ENCODE measurements at places on chromosomes 2 and 18. TPM values are rescaled to one million over a fixed set of nuclear protein-coding genes. Genes with fewer than 3 reads are reported as not detected.

GRCh38 chr2:157894694-157895435 is 18.7 kb upstream of the ACVR1 start:
- no peak for DNase-seq

DNA sequence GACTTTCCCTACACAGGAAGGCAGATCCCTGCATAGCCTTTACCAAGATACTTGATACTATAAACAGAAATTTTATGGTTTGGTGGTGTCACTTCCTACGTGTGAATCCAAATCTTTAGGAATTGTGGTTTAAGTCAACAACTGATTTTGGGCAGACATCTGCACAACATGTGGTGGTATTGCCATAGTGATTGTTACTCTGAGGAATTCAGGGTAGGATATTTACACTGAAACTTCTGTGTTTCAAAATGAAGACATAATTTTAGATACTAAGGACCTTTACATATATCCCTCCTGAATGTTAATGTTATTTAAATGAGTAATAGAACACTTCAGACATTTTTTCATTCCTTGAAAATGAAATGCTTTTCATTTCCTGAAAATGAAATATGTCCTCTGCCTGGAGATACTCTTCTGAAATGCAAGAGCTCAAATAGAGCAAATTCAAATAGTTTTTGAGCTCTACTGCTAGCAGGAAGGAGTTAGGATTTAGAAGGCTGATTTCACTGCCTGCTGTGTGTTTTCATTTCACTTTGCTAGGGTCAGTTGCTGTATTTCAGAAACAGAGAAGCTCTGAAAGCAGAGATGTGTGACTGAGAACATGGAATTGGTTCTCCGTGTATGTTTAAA is 77.2 kb downstream of the MDH1 start:
- DNase-seq = no peak

- no peak for DNase-seq
These were observed 3.0 kb downstream of the FEV start for GRCh38 chr2:218981881-218982585.

GRCh38 chr2:144084114-144084661 is 435.7 kb downstream of the ZEB2 start:
- no peak for DNase-seq

- no peak for DNase-seq
These were observed 35.7 kb downstream of the STK39 start for GRCh38 chr2:168211664-168212163.

DNA sequence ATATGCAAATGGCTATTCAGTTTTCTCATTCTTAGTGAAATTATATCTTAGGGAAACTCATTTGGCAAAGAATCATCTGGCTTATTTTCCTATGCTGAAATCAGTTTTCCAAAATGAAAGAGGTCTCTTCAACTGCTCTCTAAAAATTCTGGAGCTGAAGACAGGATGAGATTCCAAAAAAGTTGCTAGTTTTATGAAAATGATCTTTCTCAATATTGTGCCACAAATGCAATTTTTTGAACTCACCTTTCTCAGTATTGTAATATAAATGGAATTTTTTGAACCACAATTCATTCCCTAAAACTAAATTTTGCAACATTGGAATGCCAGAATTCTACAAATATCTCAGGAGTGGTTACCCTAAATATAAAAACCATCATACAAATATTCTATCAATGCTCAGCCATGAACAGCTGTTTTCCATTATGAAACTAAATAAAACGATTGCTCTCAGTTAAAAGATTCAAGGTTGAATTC is 147.7 kb upstream of the PKDCC start:
- no peak for DNase-seq

DNA sequence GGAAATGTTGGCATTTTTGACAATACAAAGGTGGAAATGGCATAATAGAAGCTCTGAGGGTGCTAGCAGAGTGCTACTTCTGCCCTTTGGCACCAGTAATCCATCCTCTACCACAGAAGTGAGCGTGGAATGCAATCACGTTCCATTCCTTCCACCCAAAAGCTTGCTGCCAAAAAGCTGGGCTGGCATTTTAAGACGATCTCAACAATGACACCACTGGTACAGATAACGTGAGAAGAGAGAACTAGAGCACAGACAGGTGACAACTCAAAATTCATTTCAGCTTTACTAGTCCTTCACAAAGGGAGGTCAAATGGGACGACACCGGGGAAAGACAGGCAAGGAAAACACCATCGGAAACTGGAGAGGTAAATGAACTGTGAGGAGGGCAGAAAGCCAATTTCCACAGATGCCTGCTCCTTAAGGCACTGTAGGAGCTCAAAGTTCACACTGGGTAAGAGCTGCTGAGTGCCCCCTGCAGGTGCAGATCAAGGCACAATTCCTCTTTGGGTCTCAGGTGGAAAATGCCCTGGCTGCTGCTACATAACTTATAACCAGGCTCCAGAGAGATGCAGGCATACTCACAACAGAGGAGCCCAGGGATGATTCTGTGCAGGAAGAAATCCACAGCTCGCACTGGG is 50.7 kb upstream of the RNU4ATAC start:
- DNase-seq = no peak

- no peak for DNase-seq
These were observed 256.4 kb downstream of the KIAA1328 start for GRCh38 chr18:37085362-37085761.

- DNase-seq = no peak
These were observed 1.1 kb downstream of the MIB1 start for GRCh38 chr18:21741562-21742314.

DNA sequence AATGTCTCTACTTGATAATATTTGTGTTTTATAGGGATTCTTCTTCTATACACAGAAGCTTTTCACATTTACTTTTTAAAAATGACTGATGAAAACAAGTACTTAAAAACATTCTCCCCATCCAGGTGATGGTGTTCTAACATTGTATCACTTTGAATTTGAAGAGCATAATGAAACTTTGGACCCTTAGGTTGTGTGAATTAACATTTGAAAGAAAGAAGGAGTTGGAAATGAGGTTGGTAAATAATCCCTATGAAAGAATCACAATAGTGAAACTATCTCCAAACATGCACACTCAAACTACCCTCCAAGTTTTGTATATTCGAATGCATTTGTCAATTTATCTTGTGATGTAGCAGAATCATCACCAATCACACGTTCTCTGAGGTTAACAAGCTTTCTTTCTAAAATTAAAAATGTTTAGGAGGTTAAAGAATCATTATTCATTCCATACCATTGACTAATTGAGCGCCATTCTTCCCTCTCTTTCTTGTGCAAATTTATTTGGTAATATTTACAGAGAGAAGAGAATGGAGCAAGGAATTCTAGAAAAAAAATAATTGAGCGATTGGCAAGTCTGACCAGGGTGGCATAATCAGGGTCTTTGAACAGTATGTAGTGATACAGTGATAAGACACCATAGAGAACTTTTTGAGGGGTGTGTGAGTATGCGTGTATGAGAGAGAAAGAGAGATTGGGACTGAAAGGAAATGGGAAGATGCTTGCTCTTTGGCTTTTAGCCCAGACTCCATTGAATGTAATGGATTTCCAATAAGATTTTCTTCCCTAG is 260.0 kb upstream of the NRXN1 start:
- DNase-seq = no peak

GRCh38 chr18:75500545-75500944 is 73.0 kb upstream of the SMIM21 start:
- DNase-seq = no peak

The CAPN14 gene
- total RNA-seq = 0.24 TPM

The CKAP2L gene
- 6.3 TPM for total RNA-seq

The CACNB4 gene
- 3.4 TPM for total RNA-seq

The TFPI gene
- 325 TPM for total RNA-seq

The AGXT gene
- not detected for total RNA-seq

The HOXD13 gene
- not detected for total RNA-seq

All from osteocyte (in vitro differentiated cells).